Activated CD4-positive, alpha-beta T cell treated with anti-CD3 and anti-CD28 coated beads for 48 hours (primary cell): ENCODE measurements at places on chromosomes 3 and 15.

DNA sequence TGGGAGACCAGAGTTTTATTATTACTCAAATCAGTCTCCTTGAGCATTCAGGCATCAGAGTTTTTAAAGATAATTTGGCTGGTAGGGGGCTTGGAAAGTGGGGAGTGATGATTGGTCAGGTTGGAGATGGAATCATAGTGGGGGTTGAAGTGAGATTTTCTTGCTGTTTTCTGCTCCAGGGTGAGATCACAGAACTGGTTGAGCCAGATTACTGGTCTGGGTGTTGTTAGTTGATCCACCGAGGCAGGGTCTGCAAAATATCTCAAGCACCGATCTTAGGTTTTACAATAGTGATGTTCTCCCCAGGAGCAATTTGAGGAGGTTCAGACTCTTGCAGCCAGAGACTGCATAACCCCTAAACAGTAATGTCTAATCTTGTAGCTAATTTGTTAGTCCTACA is 141.0 kb downstream of the OTOL1 start:
- DNase-seq = no peak

GRCh38 chr3:157045238-157045850 is 114.6 kb downstream of the CCNL1 start:
- no peak for DNase-seq

- DNase-seq = no peak
Observed at GRCh38 chr3:187942658-187943241, 197.5 kb upstream of the BCL6 start.

- DNase-seq = no peak
Observed at GRCh38 chr3:126848991-126849390, 133.9 kb upstream of the PLXNA1 start.

DNA sequence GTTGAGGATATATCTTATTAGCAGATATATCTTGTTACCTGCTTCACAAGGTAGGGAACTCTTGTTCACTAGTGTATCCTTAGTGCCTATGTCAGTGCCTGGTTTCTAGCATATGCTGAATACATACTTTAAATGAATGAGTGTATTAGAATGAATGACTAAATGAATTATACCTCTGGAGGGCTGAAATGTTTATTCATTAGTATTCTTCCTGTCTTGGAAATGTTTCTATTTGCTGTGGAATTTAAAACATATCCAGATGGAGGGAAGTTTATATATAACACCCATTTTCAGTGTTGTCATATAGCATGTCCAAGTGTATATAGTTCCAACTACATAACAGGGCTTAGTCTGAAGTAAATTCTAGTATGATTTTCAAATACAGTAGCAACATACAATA is 581.5 kb downstream of the TBL1XR1 start:
- DNase-seq = no peak

DNA sequence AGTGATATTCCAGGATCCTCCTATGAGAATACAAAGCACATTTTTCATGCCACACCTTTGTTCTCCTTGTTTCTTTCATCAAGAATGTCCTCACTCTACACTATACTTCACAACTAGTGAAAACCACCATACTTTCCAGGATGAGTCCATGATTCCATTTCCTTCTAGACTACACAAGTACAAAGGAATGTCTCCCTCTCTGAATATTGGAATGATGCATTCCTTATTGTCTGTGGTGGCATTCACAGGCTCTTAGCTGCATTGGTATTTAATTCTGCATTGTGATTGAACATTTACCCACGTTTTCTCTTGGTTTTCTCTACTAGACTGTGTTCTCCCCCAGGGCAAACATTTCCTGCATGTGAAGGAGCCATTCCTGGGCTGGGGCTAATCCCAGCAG is 217.5 kb downstream of the RAP2B start:
- DNase-seq = no peak

- peak; percentile 51 for DNase-seq
Observed at GRCh38 chr15:73052653-73053397, 562 bp downstream of the NEO1 start.

DNA sequence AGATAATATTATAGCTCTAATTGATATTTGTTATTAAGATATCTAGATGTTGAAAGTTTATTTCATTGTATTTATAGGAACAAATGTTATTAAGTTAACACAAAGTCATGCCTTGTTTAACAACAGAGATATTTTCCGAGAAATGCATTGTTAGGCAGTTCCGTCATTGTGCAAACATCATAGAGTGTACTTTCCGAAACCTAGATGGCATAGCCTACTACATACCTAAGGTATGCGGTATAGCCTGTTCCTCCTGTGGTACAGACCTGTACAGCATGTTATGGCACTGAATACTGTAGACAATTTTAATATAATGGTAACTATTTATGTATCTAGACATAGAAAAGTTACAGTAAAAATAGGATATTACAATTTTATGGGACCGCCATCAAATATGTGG is 114.3 kb downstream of the NAALADL2 start:
- no peak for DNase-seq

GRCh38 chr3:45442679-45443253 is 54.4 kb downstream of the LARS2 start:
- no peak for DNase-seq

GRCh38 chr3:154132777-154133375 is 11.7 kb downstream of the ARHGEF26 start:
- DNase-seq = no peak

GRCh38 chr15:76791511-76791910 is 113.6 kb downstream of the SCAPER start:
- DNase-seq = no peak

DNA sequence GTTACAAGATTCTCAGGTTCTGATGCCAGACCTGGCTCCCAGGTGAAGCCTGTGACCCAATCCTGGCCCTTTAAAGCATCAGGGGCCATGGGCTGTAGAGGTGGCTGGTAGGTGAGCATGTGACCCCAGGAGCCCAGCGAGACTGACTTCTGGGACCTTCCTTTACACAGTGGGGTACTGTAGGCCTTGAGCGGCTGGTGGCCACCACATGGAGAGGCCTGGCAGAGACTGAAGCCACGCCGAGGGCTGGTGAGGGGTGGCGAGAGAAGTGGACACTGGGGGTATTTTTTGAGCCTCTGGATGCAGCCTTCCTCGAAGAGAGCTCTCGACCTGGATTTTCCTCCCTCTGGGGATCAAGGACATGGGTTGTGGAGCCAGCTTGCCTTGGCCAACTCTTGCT is 71.2 kb upstream of the ITGA11 start:
- DNase-seq = no peak

- no peak for DNase-seq
Observed at GRCh38 chr15:96073908-96074307, 256.6 kb upstream of the NR2F2 start.

- no peak for DNase-seq
Observed at GRCh38 chr15:74423431-74424257, 10.1 kb downstream of the SEMA7A start.

DNA sequence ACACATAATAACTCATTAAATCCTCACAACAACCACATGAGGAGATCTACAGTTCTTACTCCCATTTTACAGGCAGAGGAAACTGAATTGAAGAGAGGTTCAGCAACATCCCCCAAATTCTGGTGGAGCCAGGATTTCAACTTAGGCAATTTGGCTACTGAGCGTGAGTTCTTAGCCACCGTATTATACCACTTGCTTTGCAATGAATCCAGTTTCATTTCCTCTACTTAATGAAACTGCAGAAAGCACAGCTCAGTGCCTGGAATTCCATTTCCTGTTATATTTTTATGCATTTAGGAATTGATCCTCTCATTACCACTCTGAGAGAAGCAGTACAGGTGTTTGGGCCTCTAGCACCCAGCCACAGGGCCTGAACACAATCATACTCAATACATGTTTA is 4.3 kb downstream of the ZNF860 start:
- no peak for DNase-seq

DNA sequence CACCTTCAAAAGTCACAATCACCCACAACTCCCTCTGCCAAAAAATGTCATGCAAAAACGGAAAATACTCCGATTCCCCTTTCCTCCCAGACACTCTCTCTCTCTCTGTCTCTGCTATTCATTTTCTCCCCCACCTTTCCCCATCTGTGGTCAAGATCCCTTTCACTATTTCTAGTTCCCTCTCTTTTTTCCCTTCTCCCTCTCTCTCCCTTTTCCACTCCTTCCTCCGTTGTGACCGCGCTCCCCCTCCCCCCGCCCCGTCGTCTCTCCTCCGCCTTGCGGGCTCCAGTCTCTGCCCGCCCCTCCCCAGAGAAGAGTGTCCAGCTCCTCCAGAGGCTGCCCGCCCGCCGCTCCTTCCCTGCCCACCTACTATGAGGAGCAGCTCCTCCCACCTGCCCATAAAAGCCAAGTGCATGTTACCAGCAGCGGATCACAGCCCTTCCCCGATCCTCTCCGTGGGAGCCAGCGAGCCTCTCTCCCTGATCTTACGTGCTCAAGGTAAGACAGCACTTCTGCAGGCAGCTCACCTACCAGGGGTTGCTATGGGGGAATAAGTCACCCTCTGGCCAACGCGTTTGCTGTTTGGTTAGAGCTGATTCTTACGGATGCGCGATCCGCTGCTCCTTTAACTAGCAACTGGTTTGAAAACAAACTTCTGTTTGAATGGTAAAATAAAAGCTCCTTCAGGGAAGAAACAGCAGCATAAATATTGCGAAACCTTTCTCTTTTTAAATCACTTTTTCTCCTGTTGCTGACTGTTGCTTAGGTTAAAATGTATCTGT is at the start of gene COL8A1:
Gene COL8A1, plus strand, starts transcription at position 428 of the 782 bp plus-strand sequence. CDS start 152,089 bp downstream, outside the sequence.
- no peak for DNase-seq

GRCh38 chr15:51030649-51031316 is 63.9 kb downstream of the TNFAIP8L3 start:
- no peak for DNase-seq

- no peak for DNase-seq
Observed at GRCh38 chr15:34078900-34079299, 22.8 kb downstream of the EMC7 start.

GRCh38 chr3:39056151-39056550 is 4.3 kb downstream of the WDR48 start:
- no peak for DNase-seq

DNA sequence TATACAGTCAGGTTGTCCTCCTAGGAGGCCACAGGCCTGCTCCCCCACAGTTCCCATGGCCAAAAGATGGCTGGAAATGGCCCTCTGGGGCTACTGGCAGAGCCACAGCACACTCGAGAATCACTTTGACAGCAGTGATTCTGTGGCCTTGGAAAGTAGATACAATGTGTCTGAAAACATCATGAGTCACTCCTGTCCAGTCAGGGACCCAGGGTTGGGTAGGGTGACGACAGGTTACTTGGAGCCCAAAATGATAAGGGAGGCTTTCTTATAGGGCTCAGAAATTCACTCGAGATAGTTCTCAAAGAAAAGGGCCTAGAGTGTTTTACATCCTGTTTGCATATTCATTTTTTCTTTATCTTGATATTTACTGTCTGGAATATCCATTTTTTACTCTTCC is 24.3 kb downstream of the MRPS25 start:
- DNase-seq = no peak
